ENCODE measurements at places on chromosomes 13 and 19. TPM values are rescaled to one million over a fixed set of nuclear protein-coding genes. Genes with fewer than 3 reads are reported as not detected.

Gene ZNF548
- 11.3 TPM for total RNA-seq

DNA sequence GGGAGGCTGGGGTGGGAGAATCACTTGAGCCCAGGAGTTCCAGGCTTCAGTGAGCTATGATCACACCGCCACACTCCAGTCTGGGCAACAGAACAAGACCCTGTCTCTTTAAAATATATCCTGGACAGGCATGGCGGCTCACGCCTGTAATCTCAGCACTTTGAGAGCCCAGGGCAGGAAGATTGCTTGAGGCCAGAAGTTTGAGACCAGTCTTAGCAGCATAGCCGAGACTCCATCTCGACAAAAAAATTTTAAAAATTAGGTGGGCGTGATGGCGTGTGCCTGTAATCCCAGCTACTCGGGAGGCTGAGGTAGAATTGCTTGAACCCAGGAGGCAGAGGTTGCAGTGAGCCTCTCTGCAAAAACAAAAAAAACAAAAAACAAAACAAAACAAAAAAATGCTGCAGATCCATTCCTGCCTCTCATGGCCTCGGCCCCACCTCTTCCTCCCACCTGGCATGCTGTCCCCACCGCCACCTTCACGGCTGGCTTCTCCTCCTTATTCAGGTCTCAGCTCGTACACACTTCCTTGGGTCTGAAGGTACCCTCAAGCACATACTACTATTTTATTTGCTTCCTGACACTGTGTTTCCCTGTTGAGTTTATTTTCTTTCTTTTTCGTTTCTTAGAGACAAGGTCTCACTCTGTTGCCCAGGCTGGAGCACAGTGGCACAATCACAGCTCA lies 5.3 kb downstream of the RFX1 start:
- DNase-seq: no peak

Gene CCDC122
- total RNA-seq: 10.5 TPM

DNA sequence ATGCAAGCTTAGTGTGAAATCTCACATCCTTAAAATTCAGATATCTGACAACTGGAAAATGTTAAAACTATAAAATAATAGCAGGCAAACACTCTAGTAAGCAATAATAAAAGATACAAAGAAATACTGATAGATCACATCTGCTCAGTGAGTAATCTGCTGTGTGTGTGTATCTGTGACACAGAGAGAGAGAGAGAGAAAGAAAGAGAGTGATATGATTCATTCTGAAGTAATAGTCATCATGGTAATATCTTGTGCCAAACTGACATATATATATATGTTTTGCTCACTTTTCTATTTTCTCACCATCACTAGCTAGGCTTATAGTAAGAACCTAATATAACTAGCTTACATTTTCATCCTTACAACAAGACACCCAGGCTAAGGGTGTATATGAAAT lies 288.0 kb upstream of the SLITRK6 start:
- DNase-seq: no peak

- no peak for DNase-seq
Measured at GRCh38 chr19:47652285-47652684, 43.4 kb downstream of the BICRA start.

GRCh38 chr19:35718345-35719041 lies 690 bp downstream of the KMT2B start:
- peak; percentile 26 for DNase-seq

DNA sequence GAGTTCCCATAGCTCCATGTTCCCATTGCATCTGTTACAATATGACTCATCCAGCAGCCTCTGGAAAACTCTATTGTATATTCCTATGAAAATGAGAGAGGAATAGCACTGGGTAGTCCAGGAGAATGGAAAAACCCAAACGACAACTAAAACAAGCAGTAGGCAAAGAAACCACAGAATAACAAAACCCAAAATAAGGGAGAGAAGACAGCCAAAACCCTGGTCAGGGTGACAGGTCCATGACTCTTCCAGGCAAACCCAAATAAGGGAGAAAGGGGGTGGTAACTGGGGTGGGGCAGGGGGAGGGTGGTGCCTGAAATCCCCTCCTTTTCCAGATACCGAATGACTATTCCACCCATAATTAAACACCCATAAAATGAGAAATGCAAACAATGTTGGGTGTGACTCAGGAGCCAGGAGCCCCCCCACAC lies 4.0 kb upstream of the ZNF8 start:
- no peak for DNase-seq

DNA sequence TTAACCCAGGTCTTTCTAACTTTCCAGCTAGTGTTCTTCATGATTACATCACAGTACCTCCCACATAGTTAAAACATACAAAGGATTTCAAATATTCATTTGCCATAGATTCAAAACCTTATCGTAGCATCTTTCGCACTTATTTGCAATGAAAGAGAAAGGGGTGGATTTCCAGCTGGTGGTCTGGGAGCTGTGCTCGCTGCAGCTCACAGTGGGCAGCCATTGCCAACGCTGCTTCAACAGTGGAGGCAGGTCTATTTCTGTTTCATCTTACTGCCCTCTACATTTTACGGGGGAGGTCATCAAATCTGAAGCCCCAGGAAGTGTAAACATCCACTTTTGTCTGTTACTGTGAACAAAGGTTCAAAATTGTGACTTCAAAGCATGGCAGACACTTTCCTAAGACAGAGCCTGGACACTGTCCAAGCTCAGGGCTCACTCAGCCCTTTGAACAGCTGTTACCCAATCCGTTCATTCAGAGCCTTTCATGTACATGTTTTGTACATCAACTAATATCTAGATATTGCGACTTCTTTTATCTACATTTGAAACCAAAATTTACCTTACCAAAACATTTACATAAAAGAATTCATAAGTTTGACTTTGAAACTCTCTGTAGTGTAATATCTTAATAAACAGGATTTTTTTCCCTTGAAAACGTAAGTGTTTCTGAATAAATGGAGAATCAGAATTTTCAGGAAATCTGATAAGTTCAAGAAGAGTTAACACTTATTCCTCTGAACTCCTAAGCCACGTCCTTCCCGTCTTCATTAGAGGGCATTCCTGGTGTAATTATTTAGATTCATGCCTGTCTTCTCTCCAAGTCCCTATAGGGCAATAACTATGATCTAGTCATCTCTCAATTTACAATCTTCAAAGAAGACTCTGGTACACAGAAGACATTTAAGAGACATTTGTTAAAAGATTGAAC lies 25.1 kb downstream of the STARD13 start:
- DNase-seq: no peak

DNA sequence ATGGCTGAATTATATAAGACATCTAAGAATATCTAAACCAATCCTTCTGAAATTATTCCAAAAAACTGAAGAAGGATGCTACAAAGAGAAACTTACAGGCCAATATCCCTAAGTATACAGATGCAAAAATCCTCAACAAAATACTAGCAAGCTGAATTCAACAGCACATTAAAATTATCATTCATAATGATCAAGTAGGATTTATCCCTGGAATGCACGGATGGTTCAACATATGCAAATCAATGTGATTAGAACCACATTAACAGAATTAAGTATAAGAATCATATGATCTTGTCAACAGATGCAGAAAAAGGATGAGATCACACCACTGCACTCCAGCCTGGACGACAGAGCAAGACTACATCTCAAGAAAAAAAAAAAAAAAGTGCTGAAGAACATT lies 13.3 kb downstream of the ZNF560 start:
- DNase-seq: no peak

DNA sequence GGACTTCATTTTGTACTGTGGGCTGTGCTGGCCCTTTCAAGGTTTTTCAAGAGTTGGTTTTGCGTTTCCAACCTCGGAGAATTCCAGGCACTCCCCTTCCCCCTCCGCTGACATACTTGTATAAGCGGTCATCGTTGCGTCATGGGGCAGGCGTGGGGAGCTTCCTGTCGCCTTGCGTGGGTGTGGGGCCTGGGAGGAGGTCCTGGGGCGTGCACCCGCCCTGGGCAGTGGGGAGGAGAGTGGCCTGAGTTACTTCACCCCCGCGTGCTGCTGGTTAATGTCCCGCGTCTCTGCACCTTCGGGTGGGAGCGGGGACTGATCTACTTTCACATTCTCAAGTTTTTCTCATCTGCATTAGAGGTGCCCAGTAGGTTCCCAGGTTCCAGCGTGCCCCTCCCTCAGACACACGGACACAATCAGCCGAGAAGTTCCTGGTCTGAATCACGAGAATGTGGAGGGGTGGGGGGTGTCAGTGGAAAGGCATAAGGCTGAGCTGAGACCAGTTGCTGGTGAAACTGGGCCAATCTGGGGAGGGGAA lies 4.1 kb downstream of the IER2 start:
- no peak for DNase-seq

GRCh38 chr13:43965459-43965845 lies 85.7 kb downstream of the LACC1 start:
- DNase-seq: no peak

Gene CRX
- total RNA-seq: 0.53 TPM

DNA sequence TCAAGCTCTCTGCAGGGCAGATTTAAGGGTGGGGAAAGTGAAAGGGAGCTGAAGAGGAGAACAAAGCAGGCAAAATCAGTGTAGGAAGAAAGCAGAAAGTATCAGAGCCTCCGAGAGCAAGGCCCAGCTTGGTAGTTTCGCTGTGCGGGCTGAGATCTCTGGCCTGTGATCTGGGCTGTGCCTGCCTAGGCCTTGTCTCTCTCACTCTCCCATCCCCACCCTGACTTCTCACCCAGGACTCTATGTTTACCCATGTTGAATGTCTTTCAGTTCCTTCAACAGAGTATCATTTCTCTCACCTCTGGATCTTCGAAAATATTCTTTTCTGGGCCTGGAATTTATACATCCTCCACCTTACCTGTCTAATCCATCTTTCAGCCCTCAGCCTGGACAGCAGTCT lies 391.3 kb downstream of the FOXO1 start:
- DNase-seq: no peak

Gene KL
- 0.07 TPM for total RNA-seq

DNA sequence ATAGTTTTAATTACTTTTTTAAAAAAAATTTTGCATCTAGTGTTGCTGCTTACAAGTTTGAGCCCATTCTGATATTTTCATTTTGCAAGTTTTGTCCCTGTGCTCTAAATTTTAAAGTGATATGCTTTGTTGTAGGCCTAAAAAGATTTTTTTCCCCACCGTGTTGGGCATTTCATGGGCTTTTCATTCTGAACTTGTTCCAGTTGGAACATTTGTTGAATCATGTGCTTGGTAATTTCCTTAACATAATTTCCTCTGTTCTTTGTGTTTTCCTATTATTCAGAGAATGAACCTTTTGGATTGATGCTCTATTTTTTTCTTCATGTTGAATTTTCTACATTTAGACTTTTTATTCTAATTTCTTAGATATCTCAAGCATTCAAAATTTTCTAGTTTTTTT lies 206.4 kb upstream of the SPRY2 start:
- DNase-seq: no peak

Gene DENND1C
- 6.3 TPM for total RNA-seq

DNA sequence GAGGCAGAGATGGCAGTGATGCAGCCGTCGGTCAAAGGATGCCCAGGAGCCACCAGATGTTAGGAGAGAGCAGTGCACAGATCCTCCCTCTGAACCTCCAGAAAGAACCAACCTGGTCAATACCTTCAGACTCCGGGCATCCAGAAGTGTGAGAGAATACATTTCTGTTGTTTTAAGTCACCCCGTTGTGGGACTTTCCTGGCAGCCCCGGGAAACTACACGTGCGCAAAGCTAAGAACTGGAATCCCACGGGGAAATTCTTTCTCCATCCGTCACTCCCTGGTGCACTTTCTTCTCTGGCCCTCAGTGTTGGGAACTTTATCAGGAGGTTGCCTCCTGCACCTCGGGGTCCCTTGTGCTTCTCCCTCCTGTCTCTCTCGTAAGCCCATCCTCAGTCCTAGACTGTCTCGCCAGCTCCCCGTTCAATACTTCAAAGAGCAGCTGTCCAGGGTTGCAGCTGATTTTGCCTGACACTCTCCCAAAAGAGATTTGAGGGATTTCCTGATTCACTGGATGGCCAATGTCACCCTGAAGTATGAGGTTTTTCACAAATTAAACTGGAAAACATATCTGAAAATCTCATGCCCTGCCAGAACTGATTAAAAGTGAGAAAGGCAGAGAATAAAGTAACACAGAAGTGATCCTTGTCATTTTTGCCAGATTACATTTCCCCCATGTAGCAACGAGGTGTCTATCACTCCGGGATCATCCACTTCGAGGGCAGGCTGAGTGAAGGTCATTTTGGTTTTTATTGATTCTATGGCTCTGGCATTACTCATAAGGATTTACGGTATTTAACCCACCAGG lies 136.8 kb downstream of the DCT start:
- no peak for DNase-seq

Gene ANKLE1
- total RNA-seq: 9.1 TPM

DNA sequence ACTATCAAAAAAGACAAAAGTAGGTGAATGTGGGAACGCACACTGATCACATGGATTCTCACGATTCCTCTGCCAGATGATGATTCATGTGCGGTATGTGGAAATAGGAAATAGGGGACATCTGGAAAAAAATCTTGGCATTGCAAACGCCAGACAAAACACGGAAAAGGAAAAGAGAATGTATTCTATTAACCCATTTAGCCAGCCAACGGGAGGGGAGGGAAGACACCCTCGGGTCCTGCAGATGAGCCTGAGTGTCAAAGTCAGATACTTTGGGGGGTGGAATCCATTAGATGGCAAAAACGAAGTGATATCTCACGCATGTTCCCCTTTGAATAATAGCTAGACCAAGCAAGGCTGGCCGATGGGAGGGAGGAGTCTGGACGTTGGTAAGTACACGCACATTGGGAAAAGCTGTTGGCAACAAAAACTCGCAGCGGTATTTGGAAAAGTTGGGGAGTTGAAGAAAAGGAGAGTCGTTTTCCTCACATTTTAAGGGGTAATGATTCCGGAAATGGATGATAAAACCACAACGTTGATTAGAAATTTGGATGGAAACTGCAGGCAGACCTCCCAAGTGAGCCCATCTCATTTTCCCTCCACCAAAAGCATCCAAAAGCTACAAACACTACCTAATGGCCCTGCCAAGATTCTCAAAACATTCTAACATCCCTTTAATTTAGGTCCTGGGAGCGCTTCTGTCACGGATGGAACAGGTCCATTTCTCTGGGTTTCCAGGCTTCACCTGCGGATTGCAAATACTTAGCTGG lies 73.6 kb downstream of the COL4A1 start:
- DNase-seq: no peak

DNA sequence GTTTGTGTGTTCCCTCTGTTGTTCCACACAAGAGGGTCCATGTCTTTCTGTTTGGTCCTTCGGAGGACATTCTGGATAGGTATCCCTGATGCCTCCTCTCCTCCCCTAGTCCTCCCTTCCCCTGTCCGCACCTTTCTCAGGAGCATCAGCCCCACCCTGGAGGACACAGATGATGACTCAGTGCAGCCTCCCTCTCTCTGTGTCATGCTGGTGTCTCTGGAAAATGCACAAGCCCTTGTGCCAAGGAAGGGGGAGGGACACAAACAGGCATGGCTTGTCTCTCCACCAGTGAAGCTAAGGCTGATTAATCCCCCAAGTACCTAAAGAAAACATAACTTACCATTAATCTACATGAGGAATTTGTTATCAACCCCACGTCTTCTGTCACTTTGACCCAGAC lies 16.2 kb upstream of the TNFRSF19 start:
- DNase-seq: no peak

Gene MUC16
- total RNA-seq: 0.07 TPM

DNA sequence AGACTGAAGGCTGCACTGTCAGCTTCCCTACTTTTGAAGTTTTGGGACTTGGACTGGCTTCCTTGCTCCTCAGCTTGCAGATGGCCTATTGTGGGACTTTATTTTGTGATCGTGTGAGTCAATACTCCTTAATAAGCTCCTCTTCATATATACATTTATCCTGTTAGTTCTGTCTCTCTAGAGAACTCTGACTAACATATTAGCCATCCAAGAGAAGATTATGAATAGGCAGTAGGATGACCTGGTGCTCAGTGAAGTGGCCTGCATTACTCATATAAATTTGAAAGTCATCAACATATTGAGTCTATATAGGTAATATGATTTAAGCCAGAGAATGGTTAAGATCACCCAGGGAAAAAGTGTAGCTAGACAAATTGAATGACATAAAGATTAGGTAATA lies 136.3 kb upstream of the UFM1 start:
- no peak for DNase-seq
